Fibroblast of lung (primary cell): ENCODE measurements at places on chromosomes 6 and 20.
A peak's percentile ranks its signal among the peaks of the same experiment; 100 is the strongest.

DNA sequence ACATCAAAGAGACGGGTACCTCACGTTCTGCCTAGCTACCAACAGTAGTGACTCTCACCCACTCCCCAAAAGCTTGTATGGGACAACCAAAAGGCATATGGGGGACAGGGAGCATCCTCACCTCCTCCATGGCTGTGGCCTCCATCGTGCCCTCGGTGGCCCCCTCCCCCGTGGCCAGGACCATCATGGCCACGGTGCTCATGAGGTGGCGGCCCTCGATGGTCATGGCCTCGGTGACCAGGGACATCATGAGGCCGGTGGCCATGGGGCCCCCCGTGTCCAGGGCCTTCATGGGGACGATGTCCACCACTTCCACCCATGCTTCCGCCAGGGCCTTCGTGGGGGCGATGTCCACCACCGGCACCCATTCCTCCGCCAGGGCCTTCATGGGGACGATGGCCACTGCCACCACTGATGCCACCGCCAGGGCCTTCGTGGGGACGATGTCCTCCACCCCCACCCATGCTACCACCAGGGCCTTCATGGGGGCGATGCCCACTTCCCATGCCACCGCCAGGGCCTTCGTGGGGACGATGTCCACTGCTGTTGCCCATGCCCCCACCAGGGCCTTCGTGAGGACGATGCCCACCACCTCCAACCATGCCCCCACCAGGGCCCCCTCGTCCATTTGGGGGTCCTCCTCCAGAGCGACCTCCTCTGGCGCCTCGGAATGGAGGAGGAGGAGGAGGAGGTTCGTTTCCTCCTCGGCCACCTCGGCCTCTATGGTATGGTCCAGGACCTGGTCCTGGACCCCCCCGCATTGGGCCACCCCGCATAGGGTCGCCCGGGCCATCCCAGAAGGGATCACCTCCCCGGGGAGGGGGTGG, 15.0 kb downstream of the PPP1R10 start:
- no peak for DNase-seq

DNA sequence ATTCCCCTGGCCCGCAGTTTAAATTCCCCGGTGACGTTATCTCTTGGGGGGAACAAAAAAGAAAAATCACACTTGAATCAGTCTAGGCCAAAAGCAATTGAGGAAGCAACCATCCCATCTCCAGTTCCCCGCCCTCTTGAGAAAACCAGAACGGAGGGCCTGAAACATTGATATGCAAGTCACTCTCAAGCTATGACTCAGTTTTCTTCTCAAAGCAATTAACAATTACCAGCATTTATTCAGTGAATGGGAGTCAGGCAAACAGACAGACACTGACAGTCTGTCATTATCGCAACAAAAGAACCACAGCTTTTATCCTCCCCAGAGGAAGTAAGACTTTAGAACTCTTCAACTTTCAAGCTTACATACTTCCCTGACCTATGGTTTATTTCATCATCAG, 100.9 kb downstream of the OPRM1 start:
- no peak for DNase-seq

DNA sequence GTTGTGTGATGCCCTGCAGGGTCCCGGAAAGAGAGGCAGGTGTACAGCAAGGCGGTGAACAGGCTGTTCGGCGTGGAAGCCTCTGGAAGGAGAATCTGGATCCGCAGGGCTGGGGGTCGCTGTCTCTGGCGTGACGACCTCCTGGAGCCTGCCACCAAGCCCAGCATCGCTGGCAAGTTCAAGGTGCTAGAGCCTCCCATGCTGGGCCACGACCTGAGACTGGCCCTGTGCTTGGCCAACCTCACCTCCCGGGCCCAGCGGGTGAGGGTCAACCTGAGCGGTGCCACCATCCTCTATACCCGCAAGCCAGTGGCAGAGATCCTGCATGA, 36.5 kb downstream of the TGM6 start:
- DNase-seq, result no peak

GRCh38 chr20:57210054-57210910, 56.2 kb downstream of the BMP7 start:
- no peak for DNase-seq

GRCh38 chr20:51938559-51939258, 136.4 kb upstream of the SALL4 start:
- no peak for DNase-seq

- no peak for DNase-seq
These were observed 18.6 kb upstream of the CLDN20 start for GRCh38 chr6:155245193-155245592.

GRCh38 chr20:7660165-7660564, 280.1 kb downstream of the HAO1 start:
- DNase-seq, result no peak

GRCh38 chr6:106511288-106512047, 117.8 kb downstream of the RTN4IP1 start:
- DNase-seq, result peak; percentile 63

GRCh38 chr20:8242827-8243724, 111.0 kb downstream of the PLCB1 start:
- peak; percentile 59 for DNase-seq
